ENCODE measurements at places on chromosomes 1 and 21.

GRCh38 chr21:14477133-14477532, 69.0 kb downstream of the SAMSN1 start:
- DNase-seq: no peak

DNA sequence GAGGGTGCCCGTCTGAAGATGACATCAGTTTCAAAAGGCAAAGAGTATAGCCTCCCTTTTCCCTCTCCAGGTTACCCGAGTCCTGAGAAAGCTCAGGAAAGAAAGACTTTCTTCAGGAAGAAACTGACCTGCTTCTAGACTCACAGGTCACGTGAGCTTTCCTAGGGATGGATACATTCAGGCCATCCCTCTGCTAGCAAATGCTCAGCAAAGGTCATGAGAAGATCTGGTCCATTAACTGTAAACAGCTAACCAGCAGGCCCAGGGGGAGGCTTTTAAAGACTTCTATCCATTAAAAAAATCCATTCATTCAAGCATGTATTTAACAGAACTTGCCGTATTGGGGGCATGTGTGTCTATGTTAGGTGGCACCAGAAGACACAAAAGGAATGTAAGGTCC, 605.5 kb downstream of the KIF26B start:
- no peak for DNase-seq

DNA sequence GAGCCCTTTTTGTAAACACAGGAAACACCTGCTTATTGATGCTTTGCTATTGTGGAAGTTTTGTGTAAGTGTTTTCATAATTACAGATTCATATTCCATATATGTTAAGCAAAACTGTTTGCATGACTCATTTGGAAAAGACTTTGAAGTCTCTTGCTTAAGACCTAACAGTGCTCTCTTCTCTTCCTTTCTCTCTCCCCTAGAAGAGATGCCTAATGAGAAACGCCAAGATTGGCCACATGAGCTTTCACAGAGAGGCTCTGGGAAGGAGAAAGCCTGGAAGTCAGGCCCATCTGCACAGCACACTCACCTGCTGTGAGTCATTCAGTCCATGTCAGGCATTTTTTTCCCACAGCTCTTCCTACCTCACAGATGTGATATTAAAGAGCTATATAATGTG, 101.6 kb upstream of the PALMD start:
- no peak for DNase-seq

- no peak for DNase-seq
Measured at GRCh38 chr1:54499360-54500106, 48.5 kb upstream of the ACOT11 start.

- no peak for DNase-seq
Measured at GRCh38 chr1:205593532-205593931, 38.3 kb downstream of the ELK4 start.

DNA sequence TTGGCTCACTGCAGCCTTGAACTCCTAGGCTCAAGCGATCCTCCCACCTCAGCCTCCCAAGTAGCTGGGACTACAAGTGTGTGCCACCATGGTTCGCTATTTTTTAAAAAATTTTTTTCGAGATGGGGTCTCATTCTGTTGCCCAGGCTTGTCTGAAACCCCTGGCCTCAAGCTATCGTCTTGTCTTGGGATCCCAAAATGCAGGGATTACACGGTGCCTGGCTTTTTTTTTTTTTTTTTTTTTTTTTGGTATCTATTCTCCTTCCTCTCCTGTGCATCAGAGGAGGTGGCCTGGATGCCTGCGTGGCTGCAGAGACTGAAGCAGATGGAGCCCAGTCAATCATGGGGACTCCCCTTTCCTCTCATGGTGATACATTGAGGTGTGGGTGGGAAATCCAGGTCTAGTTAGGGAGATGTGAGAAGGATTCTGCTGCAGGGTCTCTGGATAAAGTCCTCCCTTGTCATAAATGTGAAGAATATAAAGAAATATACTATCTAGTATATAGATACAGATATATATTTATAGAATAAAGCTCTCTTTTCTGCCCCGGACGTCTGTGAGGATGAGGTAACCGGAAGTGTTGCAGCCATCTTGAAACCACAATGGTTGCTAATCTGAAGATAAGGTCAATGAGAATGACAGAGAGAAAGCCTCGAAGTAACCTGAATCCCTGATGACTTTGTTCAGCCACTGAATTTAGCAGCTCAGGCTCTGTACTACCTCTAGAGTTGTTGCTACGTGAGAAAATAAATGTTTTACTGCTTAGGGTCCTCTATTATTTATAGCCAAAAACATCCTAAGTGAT, 19.5 kb upstream of the RGSL1 start:
- DNase-seq: no peak

DNA sequence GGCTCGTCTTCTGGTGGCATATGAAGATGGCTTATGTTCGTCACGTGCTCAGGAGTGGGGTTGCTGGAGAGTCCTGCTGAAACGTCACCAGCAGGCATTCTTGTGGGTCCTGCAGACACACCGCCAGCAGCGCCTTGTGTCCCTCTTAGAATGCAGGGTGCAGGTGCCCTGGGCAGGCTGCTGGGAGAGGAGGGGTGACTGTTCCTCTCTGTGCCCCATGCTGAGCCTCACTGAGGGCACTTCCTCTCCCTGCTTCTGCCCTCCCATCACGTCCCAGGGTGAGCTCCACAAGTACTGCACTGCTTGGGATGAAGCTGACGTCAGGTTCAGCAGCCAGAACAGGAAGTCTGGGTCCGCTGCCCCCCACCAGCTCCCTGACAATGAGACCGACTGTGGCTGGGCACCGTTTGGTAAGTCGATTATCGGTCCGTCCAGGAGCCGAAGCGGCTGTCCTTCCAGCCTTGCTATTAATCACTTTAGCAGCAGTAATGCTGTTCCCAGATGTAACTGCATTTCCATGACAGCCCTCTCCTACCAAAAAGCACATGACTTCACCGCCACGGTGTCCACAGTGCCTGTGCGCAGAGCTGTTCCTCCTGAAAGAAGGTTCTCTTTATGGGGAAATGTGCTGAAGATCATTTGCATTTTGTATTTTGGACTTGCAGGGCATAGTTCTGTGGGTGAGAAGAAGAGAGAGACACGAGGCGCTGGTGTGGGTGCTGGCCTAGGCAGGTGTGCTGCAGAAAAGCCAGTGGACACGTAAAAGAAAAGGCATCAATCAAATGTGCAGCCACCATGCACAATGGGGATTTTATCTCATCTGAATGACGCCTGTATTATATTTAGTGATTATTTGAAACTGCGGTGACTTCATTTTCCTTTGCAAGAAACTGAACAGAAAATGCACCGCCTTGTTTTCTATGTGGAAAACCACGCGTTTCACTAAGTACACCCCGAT, 21.0 kb downstream of the SLC37A1 start:
- no peak for DNase-seq

GRCh38 chr1:106675558-106675957, 380.9 kb upstream of the PRMT6 start:
- no peak for DNase-seq

DNA sequence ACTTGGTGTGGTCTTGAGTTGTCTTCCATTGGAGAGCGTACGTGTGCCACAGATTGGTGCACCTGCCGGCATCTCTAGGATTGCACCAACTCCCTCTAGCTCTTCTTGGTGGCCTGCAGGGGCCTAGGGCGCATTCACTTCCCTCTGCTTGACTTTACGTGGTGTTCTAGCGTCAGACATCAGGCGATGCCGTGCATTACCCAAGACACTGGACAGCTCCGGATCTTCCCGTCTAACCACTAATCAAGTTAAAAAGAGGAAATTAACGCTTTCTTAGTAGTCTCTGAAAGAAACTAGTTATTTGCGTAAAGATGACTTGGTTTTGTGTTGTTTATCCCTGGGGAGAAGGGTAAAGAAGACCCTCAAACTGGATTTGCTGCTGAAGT, 510 bp upstream of the IL10RB start:
- no peak for DNase-seq

GRCh38 chr1:36522021-36522420, 39.3 kb upstream of the CSF3R start:
- no peak for DNase-seq

- no peak for DNase-seq
Measured at GRCh38 chr1:106526650-106527049, 529.8 kb upstream of the PRMT6 start.

DNA sequence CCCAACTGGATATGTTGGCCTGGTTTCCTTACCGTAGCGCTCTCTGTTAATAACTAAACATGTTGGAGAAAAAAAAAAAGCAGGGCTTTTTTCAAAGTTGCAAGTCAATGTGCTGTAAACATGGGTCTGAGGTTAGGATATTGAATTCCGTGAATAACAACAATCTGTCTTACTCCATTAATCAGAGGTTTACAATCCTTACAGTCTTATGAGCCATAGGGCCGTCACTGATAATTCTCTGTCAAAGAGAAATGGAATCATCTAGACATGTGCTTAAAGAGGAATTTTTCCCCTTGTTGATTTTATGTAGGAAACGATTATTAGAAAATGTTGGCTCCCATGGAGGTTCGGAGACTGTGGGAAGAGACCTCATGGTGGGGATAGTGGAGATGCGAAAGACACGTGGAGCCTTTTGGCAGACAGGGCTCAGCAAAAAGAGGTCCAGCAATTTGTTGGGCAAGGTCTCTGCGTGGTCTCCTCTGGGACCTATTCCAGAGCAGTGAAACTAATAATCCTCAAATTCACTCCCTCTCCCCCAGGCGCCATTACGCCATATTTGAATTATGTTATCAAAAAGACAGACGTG, 83.5 kb upstream of the CLDN14 start:
- no peak for DNase-seq

- no peak for DNase-seq
Measured at GRCh38 chr1:226100436-226101391, 38.2 kb downstream of the H3-3A start.

DNA sequence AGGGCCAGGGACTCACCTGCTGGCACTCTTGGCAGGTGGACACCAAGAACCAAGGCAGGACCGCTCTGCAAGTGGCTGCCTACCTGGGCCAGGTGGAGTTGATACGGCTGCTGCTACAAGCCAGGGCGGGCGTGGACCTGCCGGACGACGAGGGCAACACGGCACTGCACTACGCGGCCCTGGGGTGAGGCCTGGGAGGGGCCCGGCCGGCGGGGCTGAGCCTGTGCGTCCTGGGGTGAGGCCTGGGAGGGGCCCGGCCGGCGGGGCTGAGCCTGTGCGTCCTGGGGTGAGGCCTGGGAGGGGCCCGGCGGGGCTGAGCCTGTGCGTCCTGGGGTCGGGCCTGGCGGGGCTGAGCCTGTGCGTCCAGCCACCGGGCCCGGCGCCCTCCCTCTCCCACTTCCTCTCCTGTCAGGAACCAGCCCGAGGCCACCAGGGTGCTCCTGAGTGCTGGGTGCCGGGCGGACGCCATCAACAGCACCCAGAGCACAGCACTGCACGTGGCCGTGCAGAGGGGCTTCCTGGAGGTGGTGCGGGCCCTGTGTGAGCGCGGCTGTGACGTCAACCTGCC, 4.6 kb upstream of the MMP23B start:
- DNase-seq: no peak
